ENCODE measurements at places on chromosomes 4 and X.

DNA sequence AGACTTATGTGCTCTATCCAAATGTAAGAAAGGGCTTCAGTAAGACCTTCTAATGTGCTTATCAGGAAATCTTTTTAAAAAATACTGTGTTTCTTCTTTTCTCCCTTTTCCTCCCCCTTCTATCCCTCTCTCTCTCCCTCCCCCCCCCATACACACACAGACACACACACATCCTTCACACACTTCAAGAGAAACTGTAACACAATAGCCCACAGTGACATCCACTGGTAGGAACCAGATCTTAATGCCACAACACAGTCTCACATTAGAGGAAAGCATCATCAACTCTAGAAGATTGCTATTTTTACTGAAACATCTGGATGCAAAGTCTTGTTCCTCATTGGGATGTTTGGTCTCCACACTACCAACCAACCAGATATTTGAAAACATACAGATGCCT is 4.6 kb downstream of the PCDH19 start:
- DNase-seq: no peak

- no peak for DNase-seq
These were observed 947.8 kb downstream of the C4orf33 start for GRCh38 chr4:130043732-130044160.

GRCh38 chrX:30635630-30636029 is 17.6 kb upstream of the GK start:
- DNase-seq: no peak

DNA sequence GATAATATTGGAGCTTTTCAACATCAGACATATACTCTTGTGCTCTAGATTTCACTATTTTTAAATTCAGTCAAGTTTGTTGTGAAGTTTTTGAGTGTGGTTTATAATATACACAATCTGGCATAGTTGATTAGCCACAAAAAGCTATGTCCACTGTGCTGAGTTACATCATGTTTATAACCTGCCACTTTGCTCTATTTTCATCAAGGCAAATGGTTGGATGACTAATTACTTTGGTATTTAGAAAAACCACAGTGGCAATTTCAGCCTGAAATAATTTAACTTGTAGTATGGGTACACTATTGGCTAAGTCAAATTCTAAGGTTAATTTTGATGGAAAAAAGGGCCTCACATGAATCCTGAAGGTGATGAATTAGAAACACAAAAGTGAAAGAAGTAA is 262.6 kb downstream of the C4orf33 start:
- peak; percentile 13 for DNase-seq

GRCh38 chrX:63664083-63664482 is 120.9 kb downstream of the ARHGEF9 start:
- no peak for DNase-seq
